ENCODE measurements at places on chromosomes 1 and 21. TPM values are rescaled to one million over a fixed set of nuclear protein-coding genes. Genes with fewer than 3 reads are reported as not detected.

The KRTAP19-6 gene
- polyA plus RNA-seq: not detected

- DNase-seq: no peak
These were observed 1.2 kb downstream of the TRIM11 start for GRCh38 chr1:228405200-228405978.

The SHE gene
- polyA plus RNA-seq: 8.7 TPM

The XCL2 gene
- polyA plus RNA-seq: not detected

- no peak for DNase-seq
These were observed 10.1 kb downstream of the CCDC27 start for GRCh38 chr1:3762151-3762872.

The ACTL8 gene
- polyA plus RNA-seq: not detected

DNA sequence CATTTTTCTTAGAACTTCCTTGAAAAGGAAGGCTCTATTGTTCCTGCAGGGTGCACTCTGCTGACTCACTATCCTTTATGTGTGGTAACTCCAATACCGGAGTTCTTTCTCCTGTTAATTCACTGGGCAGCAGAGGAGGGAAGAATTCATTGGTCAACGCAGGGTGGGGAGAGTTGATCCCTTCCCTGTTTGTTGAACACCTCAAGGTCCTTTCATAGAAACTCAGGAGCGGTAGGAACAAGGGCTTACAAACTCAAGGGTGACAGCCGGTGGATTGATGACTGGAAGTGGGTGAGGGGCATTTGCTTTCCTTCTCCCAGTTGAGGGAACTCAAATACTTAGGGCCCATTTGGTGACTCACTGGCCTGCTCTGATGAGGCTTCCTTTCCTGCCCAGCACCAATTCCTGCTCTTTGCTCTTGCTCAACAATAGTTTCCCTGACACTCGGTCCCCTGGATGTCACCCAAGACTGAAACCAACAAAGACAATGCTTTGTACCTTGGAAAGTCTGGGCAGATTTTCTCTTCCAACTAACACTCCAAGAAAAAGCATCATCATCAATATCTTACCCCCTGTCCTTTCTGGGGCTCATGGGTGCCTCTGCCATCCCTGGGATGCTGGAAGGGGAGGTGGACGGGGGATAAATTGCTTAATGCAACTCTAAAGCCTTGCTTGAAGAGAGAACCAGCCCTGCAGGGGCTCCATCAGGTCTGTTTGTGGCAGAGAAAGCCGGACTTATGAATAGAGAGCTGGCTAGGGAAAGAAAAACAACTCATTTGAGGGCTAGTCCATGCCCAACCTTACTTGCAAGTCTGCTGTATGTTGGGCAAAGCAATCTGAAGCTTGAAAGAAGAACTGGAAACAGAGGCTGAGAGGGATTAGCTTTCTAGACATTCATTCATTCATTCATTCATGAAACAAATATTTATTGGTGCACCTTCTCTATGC lies 9.3 kb downstream of the SLC26A9 start:
- DNase-seq: no peak
